ENCODE measurements at places on chromosomes 6 and 20.

GRCh38 chr6:50829898-50830444 is 11.3 kb downstream of the TFAP2B start:
- DNase-seq = no peak

GRCh38 chr20:37579106-37579505 is 51.4 kb upstream of the BLCAP start:
- DNase-seq = no peak

GRCh38 chr6:18600255-18600654 is 213.1 kb downstream of the RNF144B start:
- DNase-seq = no peak

DNA sequence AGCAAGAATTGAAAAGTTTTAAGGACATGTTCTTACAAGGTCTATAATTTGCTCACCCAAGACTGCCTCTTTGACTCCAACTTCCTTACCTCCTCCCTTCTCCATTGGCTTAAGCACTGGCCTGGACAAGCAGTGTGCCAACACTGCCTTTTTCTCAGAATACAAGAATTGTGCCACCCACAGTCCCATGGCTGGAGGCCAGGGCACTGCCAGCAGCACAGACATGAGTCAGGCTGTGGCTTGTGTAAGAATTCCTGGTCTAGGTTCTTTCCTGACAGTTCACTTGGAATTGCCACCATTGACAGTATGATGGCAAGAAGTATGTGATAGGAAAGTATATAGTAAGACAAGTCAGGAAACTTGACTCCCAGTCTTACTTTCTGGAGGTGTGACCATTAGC is 202.7 kb upstream of the MARCKS start:
- no peak for DNase-seq

DNA sequence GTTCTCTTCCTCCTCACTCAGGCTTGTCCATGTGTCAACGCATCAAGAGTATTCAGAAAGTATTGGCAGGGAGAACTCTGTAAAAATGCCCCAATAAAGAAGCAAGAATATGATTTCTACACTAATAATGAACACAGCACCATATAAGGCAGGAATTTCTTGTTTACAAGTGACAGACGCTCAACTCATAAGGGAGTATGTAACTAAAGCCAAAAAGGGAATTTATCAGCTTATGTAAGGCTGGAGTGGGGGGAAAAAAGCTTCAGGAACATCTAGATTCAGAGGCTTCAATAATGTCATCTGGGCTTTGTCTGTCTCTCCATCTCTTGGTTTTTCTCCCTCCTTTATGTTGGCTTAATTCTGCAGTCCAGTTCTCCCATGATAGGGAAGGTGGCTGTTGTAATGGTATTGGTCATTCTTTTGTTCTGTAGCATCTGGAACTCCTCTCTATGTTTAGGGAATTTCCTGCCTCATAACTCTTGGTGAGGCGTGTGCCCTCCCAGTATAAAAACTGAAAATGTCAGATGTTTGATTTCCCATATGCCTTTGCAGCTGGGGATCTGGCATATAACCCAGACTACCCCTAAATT is 125.1 kb upstream of the COL21A1 start:
- no peak for DNase-seq

- DNase-seq = no peak
Observed at GRCh38 chr20:58655328-58656107, 4.4 kb downstream of the STX16 start.

DNA sequence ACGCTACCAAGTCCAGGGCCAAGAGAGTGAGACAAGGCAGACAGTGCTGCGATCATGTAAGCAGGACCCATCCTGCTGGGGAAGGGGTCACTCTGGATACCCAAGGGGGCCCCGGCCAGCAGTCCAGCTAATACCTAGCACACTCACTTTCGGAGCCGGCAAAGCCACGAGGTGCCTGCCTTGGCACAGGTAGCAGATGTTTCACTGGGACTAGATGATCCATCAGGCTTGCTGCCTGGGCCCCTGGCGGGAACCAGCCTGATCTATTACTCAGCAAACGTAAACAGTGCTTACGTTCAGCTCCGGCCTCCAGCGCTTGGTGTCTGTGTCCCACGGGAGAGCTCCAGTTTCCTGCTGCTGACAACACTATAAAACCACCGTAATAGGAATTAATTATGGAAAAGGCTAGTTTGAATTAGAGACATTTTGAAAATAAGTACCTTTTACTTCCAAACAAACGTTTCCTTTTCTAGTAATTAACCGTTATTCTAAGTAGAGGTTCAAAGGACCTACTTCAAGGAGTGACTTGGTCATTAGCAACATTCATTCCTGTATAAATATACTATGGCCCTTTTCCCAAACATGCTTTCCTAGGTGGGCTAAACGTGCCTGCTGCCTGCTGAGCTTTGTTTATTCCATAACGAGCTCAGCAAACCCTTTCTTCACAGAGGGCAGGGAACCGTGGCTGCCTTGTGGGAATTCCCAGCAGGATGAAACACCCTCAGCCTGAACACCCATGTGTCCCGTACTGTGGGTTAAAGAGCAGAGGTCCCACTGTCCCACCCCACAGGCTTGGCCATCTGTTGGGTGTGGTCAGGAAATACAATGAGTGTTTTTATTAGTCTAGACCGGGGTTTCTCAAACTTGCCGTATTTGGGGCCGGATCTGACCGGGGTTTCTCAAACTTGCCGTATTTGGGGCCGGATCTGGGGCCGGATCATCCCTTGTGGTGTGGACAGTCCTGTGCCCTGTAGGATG is 18.4 kb downstream of the SLC22A23 start:
- DNase-seq = no peak

- no peak for DNase-seq
Observed at GRCh38 chr20:25282034-25282781, 34.3 kb downstream of the PYGB start.

DNA sequence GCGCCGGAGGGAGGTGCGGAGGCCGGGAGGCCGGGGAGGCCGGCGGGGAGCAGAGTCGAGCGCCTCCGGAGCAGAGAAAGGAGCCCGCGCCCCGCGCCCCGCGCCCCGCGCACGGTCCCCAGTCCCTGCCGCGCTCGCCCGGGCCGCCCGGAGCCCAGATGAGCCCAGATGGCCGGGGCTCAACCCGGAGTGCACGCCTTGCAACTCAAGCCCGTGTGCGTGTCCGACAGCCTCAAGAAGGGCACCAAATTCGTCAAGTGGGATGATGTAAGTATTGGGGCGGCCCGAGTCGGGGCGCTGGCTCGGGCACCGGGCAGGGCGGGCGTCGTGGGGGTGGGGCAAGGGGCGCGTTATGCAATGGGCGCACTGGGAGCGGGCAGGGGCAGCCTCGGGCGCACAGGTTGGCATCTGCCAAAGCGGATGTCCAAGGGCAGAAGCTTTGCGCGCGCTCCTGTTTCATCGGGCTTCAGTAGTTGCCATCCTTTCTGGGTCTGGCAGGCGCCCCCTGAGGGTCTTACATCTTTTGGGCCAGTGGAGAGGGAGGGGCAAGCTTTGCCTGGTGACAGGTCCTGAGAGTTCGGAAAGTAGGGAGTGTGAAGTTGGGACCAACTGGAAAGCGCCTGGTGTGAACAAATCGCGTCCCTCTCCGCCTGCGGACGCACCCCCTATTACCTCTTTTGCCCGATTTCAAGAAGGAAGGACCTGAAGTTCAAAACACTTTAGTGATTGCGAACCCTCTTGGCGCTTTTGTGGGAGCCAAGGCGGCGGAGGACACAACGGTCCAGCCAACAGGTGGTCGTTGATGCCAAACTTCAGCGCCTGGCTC is 631 bp downstream of the PLCB1 start:
- peak; percentile 29 for DNase-seq

Data from activated CD4-positive, alpha-beta T cell treated with anti-CD3 and anti-CD28 coated beads, Interleukin-2, amount 50 U/mL, for 48 hours (primary cell).